GM12878 (cell line): ENCODE measurements at places on chromosomes 4 and X. TPM values are rescaled to one million over a fixed set of nuclear protein-coding genes. Genes with fewer than 3 reads are reported as not detected.

- DNase-seq: no peak
Observed at GRCh38 chrX:45849261-45849862, 648.7 kb upstream of the DIPK2B start.

DNA sequence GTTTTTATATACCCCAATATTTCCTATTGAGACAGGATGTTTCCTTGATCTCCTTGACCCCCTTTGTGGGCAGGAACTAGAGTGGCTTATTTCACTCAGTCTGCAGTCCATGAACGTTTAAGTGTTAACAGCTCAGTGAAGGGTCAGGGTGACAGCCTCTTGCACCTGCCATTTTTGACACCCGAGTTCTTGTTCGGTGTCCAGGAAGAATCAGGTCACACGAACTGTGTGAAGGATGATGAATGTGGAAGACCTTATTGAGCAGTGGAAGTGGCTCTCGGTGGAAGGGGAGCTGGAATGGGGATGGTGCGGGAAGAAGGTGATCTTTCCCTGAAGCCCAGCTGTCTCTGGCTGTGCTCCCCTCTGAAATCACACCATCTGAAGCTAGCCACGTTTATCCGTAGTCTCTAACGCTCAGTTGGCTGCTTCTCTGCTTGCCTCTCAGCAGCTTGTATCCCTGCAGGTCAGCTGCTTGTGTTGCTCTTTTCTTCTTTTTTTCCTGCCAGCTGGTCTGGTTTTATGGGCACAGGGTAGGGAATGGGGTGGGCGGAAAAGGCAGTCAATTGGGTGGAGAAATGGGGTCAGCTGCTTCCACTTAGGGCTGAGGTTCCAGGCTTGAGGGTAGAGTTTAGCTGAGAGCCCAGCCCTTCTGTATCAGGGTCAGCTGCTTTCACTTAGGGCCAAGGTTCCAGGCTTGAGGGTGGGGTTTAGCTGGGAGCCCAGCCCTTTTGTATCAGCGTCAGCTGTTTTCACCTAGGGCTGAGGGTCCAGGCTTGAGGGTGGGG is 29.0 kb upstream of the CCNG2 start:
- DNase-seq: no peak

GRCh38 chrX:87409113-87409841 is 108.3 kb upstream of the KLHL4 start:
- DNase-seq: no peak

GRCh38 chrX:24398766-24399165 is 38.3 kb downstream of the SUPT20HL1 start:
- DNase-seq: no peak

GRCh38 chr4:77240469-77241066 is 83.6 kb downstream of the CCNG2 start:
- DNase-seq: no peak

DNA sequence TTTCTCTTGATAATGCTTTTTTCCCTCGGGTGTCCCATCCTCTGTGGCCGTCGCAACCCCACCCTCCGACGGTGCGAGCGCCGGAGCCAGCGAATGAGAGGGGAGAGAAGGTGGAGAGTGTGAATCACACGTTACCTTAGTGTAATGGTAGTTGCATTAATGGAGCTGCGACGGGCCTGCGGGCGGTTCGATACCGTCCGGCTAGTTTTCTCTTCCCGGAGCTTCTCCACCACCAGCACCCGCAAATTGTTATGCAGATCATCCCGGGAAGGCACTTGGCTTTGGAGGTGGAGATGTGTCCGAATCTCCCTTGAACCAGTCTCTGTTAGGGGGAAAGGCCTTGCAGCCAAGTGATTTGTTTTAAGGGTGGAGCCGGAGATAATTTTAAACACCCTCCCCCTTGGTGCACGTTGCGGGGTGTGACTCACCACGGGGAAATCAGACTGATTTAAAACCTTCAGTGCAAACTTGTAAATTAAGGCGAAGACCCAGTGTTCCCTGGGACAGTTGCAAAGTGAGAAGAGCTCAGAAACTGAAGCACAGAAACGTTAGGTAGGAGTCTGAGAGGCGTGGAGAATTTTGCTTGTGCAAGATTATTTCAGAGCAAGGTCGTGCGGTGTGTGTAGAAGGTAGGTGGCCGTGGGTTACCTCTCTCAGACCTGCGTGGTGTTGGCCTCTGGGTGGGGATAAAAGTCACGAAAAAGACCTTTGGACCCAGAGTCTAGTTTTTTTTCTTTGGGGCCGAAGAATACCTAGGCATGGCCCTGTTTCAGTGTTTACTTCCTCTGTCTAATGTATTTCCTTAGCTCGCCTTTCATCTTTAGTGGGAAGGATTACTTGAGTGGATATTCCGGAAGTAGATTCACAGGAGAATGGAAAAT is 1.3 kb downstream of the AFF1 start:
- peak; percentile 88 for DNase-seq

- no peak for DNase-seq
Observed at GRCh38 chr4:137934911-137935310, 307.2 kb downstream of the SLC7A11 start.

DNA sequence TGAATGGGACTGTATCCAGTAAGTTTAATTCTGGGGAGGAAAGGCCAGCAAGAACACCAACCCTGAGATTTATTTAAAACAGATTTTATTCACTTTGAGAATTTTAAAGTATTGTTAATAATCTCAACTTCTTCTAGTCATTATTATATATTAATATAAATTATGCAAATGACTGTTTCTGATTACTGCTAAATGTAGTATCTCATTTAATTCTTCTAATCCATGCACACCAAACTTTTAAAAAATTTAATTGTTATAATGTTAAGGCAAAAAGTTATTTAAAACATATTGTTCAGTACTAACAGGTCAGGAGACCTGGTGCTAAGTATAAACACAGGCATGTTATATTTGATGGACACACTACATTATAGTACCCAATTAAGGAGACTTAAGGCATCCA is 8.1 kb downstream of the RLIM start:
- DNase-seq: no peak

The WDR19 gene
- 7.9 and 8.5 TPM in 2 replicates for total RNA-seq

The TRAPPC11 gene
- 24.5 and 26.2 TPM in 2 replicates for total RNA-seq

The RPL10 gene
- total RNA-seq: 4,064 and 4,152 TPM in 2 replicates

The ZNF674 gene
- total RNA-seq: 2.7 and 3.3 TPM in 2 replicates

The MAGEA1 gene
- not detected in 2 replicates for total RNA-seq

The NRK gene
- 0.08 and 0.15 TPM in 2 replicates for total RNA-seq

The CLIC2 gene
- total RNA-seq: 20.9 and 27.5 TPM in 2 replicates

The FAAH2 gene
- total RNA-seq: 0.97 and 1.5 TPM in 2 replicates

The USP17L22 gene
- not detected in 2 replicates for total RNA-seq
